Cardiac ventricle fibroblast (primary cell): ENCODE measurements at places on chromosomes 3 and 15. TPM values are rescaled to one million over a fixed set of nuclear protein-coding genes. Genes with fewer than 3 reads are reported as not detected.

Gene EFCC1
- 0.06 TPM in 1 of 2 replicates, not detected in the other for total RNA-seq

Gene GUCA1C
- not detected in 2 replicates for total RNA-seq

Gene PLA1A
- not detected in 2 replicates for total RNA-seq

Gene BTLA
- not detected in 2 replicates for total RNA-seq

Gene GASK1A
- total RNA-seq = 0.15 and 0.75 TPM in 2 replicates

Gene ITPKA
- 0.78 and 1.1 TPM in 2 replicates for total RNA-seq

Gene CYP19A1
- total RNA-seq = 0.83 and 1.1 TPM in 2 replicates

Gene GRIP2
- 0.06 TPM in 1 of 2 replicates, not detected in the other for total RNA-seq

Gene KNG1
- not detected in 2 replicates for total RNA-seq

Gene MYH15
- total RNA-seq = 0.10 TPM in 1 of 2 replicates, not detected in the other

Gene CGNL1
- 1.7 and 2.0 TPM in 2 replicates for total RNA-seq

Gene SAMD7
- not detected in 2 replicates for total RNA-seq
